NCI-H1417 treated with DMSO at 0.1 percent for 48 hours (cell line): ENCODE measurements at places on chromosomes 7 and 10.

DNA sequence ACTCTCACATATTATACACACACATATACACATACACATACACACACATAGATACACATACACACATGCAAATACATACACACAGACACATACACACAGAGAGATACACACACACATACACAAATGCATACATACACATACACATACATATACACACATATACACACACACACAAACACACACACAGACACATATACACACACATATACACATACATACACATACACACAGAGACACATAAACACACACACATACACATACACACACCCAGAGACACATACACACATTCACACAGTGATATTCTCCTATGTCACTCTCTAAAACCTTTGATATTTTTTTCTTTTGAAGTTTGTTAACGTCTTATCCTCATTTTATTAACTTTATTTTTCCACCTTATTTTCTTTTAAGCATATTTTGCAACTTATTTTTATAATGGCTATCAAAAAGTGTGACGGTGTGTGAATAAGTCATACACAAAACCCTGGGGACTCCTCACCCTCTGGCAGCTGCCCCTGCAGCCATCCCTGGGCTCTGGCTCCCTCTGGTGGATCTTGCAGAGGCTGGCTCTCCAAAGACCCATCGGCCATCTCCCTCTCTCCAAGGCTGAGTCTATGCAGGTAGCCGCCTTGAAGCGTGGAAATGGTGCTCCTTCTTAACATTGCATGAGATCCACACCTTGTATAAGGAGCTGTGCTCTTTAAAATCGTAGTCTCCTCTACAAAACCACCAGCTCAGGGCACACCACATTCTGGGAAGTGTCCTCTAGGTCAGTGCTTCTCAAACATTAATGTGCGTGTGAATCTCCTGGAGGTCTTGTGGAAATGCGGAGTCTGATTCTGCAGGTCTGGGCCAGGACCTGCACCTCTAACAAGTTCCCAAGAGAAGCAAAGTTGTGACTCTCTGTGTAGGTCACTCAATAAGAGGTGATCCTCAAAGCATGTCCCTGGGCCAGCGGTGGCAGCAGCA is 4.1 kb upstream of the C10orf120 start:
- DNase-seq: no peak

- DNase-seq: peak; percentile 6
Observed at GRCh38 chr7:89623018-89623672, 531.1 kb upstream of the STEAP1 start.

GRCh38 chr7:87886875-87887274 is 10.6 kb downstream of the DBF4 start:
- DNase-seq: no peak

GRCh38 chr7:75756991-75757676 is 14.9 kb downstream of the CCL26 start:
- no peak for DNase-seq

DNA sequence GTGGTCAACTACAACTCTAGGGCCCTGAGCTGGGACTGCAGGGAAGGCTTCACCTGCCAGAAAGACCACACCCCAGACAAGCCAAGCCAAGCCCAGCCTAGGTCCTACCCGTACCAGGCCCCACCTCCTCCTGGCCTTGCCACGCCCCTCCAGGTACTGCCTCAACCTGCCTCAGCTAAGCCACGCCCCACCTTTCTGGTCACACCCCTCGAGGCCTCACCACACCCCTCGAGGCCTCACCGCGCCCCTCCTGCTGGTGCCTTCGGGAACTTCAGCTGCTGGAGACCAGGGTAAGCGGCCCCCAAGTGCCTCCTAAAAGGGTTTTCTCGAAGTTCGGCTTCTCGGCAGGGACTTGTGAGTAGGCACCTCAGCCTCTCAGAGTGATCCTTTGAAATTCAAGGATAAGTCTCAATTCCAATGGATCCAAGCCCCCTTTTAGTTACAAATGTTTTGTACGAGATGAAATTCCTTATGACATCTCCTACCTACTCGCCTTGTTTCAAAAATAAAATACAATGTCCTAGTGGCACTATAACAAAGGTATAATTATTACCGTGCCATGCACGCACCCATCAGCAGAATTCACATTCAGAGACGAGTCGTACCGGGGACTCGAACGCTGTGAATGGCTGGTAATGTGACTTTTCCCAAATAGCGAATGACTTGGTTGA is 171.2 kb downstream of the ARHGAP21 start:
- no peak for DNase-seq

DNA sequence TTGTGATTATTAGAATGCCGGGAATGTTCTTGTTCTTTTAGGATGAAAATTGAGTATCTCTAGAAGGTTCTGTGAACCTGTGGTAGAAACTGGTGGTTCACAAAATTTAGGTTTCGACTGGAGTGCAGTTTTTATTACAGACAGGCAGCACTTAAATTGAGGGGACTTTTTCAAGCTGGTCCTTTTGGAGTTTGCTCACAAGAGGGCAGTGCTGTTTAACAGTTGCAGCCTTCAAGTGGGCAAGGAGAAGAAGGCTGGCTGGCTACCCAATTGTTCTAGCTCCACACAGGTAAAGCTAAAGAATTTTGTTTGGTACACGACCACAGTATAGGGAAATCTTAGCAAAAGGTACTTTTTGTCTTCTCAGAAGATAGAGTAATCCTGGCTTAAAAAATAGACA is 233.6 kb downstream of the SNX13 start:
- no peak for DNase-seq

DNA sequence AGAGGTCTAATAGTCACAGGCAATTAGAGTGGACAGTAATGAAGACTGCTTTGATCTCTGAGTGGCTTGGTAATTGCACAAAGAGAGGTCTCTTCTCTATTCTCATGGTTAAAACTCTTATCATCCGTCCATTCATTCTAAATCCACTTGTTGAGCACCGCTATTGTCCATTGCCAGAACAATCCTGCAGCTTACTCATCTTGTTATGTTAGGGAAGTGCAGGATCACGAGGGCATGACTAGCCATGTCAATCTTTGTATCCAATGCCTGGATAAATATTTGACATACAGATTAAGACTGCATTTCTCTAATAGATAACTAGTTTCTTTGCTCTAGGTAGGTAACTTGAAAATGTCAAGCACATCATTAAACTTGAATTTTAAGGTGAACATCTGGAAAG is 14.9 kb downstream of the SFTPD start:
- DNase-seq: no peak
